ENCODE measurements at places on chromosomes 4 and X.

DNA sequence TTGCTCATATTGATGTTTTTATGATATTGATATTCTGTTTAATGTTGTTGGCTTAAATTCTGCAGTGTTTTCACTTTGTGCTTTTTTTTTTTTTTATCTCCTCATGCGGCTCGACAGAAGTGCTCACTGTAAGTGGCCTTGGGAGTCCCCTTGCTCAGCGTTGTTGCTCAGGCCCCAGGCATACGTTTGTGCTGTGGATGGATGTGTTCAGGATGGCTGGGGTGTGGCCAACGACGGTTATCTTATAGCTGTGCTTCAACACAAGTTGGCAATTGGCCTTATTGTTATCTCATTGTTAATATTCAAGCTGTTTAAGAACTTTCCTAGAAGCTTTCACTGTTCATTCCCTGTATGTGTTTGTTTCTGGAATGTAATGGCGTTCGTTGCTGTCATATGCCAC, 36.4 kb upstream of the CLCN4 start:
- no peak for DNase-seq

- DNase-seq = no peak
These were observed 80.4 kb upstream of the BCOR start for GRCh38 chrX:40177942-40178715.

DNA sequence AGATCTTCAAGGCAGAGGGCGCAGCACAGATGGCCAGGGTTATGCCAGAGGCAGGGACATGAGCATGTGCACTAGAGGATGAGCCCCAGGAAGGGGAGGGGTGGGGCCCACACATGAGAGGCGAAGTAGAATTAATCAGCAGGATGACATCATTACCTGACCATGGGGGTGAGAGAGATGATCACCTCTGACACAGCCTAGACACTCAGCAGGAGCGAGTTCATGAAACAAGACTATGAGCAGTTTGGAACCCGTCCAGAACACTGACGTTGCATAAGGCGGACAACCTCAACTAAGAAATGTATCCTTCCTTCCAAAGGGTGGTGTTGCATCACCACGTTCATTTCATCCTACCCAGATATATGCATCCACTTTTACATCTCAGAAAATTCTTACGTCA, 446.7 kb upstream of the TENM3 start:
- no peak for DNase-seq

DNA sequence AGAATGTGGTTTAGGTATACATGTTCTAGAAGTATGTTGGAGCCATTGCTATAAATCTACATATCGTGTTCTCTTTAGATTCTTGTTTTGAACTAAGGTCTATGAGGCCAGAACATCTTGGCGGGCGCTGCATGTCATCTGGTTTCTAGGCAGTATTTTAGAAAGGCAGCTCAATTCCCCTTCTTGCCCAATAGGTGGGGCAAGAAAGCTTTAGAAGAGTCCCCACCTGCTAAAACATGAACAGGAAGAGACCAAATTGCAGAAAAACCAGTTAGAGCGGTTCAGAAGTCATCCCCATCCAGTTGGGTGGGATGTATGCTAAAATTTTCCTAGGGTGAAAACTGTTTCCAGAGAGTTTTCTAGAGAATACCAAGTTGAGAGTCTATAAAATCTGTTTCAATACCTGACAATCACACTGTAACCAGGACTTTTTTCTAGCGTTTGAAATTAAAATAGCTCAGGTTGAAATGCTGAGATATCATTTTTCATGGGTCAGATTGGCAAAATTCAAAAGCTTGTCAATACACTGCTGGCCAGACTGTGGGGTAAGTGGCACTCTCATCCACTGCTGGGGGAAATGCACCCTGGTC, 17.5 kb upstream of the SH3KBP1 start:
- peak; percentile 39 for DNase-seq

DNA sequence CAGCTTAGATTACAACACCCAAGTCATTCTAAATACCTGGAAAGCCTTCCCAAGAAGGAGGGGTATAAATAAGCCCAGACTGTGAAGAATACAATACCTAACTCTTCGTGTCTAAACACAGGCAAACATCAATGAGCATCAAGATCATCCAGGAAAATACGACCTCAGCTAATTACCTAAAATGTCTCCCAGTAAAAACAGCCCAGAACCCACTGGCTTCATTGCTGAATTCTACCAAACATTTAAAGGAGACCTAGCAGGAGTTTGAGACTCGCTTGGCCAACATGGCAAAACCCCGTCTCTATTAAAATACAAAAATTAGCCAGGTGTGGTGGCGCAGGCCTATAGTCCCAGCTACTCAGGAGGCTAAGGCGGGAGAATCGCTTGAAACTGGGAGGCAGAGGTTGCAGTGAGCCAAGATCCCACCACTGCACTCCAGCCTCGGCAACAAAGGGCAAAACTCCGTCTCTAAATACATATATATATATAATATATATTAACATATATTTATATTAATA, 19.1 kb upstream of the HSFX4 start:
- DNase-seq = no peak

GRCh38 chr4:187118166-187118565, 394.5 kb upstream of the FAT1 start:
- no peak for DNase-seq

- DNase-seq = no peak
These were observed 118.4 kb downstream of the AFF1 start for GRCh38 chr4:87053176-87053658.

GRCh38 chrX:129427267-129427666, 96.0 kb downstream of the SMARCA1 start:
- no peak for DNase-seq

DNA sequence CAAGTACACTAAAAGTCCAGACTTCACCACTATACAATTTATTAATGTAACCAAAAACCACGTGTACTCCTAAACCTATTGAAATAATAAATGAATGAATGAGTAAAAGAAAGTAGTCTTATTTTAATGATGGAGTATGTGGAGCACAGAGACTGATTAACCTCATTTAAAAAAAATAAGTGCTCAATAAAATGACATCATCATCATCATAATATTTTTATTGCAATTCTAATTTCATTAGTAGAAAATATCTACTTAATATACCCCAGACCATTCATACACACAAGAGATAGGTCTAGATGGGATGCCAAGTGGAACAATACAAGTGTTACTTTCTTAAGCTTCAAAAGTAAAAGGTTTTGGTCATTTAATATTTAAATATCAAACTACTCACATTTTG, 133.1 kb downstream of the ASB9 start:
- DNase-seq = no peak

DNA sequence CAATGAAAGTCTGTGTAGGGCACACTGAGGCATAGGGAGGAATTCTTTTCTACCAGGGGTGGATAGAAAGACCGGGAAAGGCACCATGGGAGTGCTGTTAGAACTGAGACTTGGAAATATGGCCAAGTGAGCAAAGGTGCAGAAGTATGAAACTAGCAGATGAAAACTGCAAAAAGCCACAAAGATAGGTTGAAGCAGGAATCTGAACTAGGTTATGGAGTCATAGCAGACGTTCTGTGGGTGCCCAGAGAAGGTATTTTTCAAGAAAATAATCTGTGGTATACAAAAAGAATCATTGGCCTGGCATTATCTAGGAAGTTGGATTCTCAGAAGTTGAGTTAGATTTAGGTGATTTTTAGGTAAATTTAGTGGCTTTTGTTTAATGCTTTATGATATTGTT, 48.5 kb downstream of the SMAD1 start:
- no peak for DNase-seq

DNA sequence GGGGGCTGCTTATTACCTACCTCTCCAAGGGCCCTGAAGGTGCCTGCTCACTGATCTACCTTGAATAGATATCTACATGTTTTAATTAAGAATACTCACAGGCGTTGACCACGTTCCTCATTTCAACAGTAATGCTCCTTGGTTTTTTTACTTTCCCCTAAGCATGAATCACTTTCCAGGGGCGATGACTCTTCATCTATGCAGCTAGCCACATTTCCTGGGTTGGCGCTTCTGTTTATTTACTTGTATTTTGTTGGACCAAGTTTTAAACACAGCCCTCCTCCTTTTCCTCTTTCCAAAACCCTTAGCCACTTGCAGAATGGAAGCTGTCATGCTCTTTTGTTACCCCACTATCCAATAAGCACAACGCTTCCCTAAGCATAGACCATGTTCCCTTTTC, 50.8 kb downstream of the CBLL2 start:
- no peak for DNase-seq

- DNase-seq = no peak
These were observed 248.6 kb upstream of the EPHA5 start for GRCh38 chr4:65918872-65919271.

DNA sequence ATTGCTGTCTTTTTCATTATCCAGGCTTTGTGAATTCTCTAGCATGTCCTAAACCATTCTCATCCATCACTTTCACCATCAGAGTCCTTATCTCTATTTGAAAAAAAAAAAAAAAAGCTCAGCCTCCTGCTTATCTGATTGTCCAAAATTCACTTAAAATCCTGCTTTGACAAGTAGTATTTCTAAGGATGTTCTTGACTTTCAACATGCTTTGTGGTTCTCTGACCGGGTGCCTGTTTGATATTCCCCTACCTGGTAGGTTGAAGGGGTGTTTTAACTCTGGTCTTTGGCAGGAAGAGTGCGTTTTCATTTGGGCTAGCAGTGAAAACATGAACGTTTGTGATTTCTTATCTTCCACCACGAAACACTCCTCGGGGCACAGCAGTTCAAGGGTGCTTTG, 17.3 kb upstream of the BBS12 start:
- no peak for DNase-seq

GRCh38 chr4:159445692-159446091, 342.8 kb downstream of the RAPGEF2 start:
- no peak for DNase-seq

DNA sequence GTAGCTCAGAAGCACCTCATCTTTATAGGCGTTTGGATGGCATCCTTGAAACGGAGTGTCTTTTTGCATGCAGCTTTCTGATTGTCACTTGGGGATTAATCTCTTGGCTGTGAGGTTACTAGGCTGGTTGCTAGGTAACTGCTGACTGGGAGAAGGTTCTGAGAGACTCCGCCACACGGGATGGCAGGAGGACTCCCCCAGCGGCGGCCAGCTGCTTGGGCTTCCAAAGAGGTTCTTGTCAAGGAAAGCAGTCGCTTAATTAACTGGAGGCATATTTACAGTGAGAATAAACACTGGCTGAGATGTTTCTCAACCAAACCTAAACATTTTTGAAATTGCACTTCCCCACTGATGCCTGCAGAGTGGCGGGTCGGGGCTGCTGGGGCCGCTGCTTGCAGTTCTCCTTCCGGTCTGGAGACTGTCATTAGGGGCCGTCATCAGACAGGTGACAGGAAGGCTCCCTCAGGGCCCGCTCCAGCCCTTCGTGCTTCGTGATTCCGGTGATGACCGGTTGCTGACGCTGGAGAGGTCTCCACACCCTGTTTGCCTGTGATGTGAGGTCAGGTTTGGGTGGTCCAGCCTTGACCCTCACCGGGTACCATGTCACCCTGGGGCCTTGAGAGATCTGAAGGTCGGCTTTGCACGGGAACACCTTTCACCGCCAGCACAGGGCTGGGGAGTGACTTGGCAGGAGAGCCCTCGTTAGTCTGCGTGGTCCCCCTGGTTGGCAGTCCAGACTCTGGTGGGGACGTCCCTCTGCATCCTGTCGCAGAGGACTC, 9.1 kb downstream of the NSG1 start:
- no peak for DNase-seq

- DNase-seq = no peak
These were observed 112.9 kb upstream of the NKX1-1 start for GRCh38 chr4:1518997-1519700.

- no peak for DNase-seq
These were observed 274.1 kb downstream of the ARHGAP10 start for GRCh38 chr4:148006001-148006400.

DNA sequence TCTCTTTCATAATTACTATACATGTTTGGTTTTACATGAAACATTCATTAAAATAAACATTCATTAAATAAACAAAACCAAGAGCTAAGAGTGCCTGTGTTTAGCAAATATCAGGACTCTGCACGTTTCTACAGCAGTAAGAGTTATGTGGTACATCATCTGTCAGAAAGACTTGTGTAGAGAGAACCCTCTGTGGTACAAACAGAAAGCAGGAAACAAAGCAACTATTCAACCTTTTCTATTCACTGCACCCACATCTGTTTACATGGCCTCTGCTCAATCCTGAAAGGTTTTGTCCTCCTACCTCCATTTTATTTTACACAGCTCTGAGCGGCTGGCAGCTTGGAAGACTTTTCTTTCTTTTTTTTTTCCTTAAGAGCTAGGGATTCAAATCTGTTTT, 90.7 kb upstream of the PCDH18 start:
- no peak for DNase-seq

DNA sequence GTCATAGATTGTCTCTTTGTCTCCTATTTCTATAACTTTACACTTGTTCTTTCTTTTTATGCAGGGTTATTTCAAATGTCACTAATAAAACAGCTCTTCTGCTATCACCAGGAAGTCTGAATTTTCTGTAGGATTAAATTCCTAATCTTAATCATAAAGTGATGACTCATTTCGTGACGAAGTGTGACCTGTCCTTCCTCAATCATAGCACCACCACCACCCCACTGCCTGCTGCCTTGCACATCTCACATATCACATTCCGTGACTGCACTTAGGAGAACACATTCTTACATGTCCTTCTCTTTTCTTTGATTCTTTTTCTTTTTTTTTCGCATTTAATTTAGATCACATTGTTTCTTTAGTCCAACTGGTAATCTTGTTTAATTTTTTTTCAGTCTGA, 57.7 kb upstream of the UGT2B7 start:
- DNase-seq = no peak

- no peak for DNase-seq
These were observed 32.8 kb downstream of the ABCE1 start for GRCh38 chr4:145130788-145131399.

DNA sequence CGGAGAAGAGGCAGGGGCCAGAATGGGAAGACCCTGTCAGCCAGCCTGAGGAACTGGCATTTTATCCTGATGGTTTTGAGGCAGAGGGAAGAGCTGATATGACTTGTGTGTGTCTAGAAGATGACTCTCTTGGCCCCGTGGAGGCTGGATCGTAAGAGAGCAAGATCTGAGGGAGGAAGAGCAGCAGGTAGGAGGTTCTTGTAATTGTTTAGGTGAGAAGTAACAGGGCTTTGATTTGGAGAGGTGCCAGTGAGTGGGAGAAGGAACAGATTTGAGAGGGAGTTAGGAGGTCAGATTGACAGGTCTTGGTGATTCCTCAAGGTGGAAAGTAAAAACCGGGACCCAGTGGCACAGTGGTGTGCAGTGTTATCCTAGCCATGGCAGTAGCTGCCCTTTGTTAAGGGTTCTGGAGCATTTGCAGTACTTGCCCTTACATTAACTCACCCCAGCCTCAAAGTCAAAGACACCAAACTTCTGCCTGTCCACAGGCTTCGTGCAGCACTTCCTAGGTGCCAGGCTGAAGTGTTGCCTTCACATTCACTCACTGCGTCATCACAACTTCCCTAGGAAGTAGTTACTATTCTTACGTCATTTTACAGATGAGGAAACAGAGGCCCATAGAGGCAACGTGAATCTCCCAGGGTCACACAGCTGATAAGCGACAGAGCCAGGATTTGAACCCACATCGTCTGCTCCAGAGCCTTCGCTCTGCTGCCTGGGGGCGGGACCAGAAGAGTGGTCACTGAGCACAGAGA, 23.7 kb downstream of the RTL5 start:
- DNase-seq = no peak

- DNase-seq = no peak
These were observed 260.5 kb downstream of the MAPK10 start for GRCh38 chr4:86099348-86099747.

- DNase-seq = no peak
These were observed 177.1 kb upstream of the CENPE start for GRCh38 chr4:103375278-103375677.
